ENCODE measurements at places on chromosomes 16 and 17.
A peak's percentile ranks its signal among the peaks of the same experiment; 100 is the strongest.

GRCh38 chr17:30550512-30551273 lies 73.5 kb downstream of the GOSR1 start:
- peak; percentile 55 for DNase-seq

DNA sequence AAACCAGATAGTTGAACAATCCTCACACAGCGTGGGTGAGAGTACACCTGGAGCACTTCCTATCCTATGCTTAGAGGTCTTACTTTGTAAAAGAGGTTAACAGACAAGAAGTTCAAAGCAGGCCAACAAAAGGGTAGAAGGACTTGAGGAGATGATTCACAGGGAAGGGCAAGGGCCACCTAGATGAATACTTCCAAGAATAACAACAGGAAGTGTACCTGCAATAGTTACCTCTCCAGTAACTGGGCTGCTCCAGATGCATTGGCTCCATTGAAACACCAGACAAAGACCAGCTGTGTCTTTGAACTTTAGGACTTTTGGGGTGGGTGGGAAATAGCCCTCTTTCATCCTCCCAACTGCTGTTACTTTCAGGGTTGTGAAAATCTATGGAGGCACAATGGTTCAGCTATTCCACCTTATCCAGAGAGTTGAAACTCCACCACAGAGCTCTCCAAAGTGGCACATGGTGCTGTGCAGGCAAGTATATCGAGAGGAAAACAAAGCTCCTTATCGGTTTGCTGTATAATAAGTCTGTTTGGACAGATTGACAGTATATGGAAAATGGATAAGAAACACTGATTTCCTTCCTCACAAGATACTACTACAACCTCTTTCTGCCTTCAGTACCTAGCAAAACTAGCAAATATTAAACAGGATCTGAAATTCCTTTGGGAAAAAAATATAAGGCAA lies 22.7 kb downstream of the RNF43 start:
- no peak for DNase-seq

DNA sequence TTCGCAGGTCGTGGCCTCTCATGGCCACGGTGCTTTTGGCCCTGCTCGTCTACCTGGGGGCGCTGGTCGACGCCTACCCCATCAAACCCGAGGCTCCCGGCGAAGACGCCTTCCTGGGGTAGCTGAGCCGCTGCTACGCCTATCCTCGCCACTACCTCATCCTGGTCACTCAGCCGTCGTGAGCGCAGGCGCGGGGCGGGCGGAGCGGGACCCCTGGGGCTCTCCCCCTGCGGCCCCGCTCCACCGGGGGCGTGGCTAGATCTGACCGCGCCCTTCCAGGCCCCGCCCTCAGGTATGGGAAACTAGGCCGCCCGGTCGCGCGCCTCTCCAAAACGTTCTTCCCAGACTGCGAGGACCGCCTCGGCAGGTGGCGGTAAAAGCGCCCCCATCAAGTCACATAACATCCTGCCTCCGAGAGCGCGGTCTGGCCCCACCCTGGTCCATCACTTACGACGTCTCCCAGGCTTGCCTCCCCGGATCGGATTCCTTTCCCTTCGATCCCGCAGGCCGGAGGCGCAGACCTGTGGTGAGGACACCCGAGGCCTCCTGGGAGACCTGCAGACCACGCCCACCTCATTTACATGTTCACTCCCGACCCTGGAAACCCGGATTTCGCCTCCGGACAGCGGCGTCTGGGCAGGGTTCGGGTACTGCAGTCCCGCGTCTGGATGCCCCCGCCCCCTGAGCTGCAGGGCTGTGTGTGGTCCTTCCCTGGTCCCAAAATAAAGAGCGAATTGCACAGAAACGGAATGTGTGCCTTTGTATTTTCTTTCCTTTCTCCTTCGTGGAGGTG lies 91.5 kb upstream of the TMEM97 start:
- DNase-seq: peak; percentile 44

- no peak for DNase-seq
Observed at GRCh38 chr16:28149011-28149888, 62.5 kb downstream of the XPO6 start.

GRCh38 chr17:49739641-49740271 lies 24.2 kb downstream of the FAM117A start:
- DNase-seq: no peak

GRCh38 chr17:81734405-81735263 lies 22.6 kb downstream of the SLC25A10 start:
- no peak for DNase-seq

- DNase-seq: no peak
Observed at GRCh38 chr16:86359571-86359970, 150.8 kb upstream of the FOXF1 start.

DNA sequence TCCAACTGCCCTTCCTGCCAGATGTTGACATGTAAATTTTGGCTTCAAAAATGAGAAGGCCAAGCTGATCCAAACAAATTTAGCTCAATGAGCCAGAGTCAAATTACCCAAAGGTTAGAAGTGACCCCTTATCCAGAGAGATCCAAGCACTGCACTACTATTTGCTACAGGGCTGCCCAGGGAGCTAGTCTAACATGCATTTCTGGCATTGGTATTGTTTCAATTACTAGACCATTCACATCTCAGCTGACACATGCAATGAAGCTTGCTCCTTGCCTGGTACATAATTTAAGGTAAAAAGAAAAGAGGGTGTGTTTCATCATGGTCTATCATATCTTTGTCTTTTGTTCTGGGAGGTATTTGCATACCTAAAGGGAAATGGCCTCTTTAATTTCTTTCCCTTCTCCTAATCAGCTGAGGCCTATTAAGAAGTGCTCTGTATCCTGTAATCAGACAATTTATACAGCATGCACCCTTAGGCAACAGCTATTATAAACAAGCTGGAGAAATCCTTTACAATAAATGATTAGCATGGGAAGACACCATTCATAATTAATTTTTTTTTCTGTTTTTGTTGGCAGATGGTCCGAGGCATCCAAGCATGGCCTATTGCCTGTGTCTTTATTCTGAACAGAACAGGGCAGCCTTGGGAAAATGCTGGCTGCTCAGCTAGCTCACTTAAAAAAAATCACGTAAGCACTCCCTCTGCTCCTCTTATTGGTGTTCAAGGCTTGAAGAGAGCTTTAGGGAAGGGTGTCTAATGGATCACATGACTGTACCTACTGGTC lies 161.5 kb upstream of the SALL1 start:
- no peak for DNase-seq

GRCh38 chr16:12021578-12022253 lies 45.2 kb downstream of the SNX29 start:
- DNase-seq: no peak

GRCh38 chr16:87465306-87465705 lies 27.5 kb downstream of the ZCCHC14 start:
- DNase-seq: no peak

GRCh38 chr17:28698253-28698941 lies 13.3 kb downstream of the PROCA1 start:
- no peak for DNase-seq

DNA sequence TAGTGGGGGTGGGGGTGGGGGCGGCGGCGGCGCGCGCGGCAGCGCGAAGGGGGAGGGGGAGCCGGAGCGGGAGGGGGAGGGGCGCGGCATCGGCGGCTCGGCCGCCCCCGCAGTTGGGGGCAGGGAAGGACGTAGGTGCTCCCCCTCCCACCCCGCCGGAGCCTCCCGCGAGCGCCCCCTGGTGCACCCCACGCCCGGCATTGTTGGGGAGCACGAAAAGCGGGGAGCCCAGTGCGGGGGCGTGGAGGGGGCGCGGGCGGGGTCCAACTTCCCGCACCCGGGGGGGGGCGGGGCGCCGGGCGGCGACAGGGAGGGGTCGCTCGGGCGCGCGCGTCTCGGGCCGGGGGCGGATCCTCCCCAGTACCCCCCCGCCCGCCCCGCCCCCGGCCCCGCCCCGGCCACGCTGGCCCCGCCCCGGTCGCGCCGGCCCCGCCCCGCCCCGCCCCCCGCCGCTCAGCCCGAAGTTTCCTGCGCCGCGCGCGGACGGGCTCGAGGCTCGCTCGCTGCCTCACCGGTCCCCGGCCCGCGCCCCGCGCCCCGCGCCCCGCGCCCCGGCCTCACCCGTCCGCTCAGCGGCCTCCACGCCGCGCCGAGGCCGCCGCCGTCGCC lies at the start of gene CACNA1H:
CACNA1H (plus strand) TSS at position 456 of the 609 bp plus-strand sequence. CDS start 632 bp downstream, outside the sequence.
- no peak for DNase-seq

DNA sequence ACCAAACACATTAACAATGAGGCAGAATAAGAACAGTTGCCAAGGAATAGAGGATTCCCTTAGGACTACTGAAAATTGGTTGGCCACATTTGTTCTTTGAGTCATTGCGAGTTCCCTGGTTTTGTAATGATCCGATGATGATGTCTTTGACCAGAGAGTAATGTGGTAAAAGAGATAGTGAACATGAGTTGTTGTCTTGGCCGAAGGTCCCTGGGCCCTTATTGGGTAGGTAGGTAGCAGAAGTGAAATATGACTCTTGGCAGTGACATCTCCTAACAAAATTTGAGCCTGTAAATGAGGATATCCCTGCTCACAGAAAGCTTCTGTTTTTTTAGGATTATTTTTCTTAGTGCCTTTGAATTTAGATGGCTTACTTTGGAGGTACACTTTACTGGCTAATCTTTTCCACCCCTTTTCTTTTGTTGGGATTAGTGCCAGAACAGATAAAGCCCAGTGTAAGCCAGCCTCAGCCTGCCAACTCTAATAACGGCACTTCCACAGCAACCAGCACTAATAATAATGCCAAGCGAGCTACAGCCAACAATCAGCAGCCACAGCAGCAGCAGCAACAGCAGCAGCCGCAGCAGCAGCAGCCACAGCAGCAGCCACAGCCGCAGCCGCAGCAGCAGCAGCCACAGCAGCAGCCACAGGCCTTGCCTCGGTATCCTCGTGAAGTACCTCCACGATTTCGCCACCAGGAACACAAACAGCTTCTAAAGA lies 47.2 kb downstream of the TNRC6A start:
- DNase-seq: no peak

GRCh38 chr16:52805559-52806168 lies 247.0 kb downstream of the CHD9NB start:
- no peak for DNase-seq

DNA sequence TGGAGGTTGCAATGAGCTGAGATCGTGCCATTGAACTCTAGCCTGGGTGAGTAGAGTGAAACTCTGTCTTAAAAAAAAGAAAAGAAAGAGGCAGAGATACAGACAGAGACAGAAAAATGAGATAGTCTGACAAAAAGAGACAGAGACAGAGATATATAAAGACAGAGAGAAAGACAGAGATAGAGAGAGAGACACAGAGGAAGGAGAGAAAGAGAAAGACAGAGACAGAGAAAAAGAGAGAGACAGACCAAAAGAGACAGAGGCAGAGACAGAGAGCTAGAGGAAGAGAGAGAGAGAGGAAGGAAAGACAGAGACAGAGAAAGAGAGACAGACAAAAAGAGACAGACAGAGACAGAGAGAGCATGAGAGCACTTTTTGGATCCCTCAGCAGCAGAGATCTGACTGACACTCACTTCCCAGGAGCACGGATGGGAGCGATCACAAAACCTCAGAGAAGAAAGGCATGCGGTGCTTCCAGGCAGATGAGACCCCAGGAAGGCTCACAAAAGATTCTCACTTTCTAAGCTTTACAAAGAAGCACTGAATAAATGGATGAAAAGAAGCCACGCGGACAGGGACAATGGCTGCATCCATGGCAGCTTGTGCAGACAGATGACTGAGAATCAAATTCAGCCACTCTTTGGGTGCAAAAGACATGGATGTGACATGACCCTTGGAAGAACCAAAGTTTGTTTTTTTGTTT lies 38.6 kb upstream of the HS3ST2 start:
- DNase-seq: no peak

DNA sequence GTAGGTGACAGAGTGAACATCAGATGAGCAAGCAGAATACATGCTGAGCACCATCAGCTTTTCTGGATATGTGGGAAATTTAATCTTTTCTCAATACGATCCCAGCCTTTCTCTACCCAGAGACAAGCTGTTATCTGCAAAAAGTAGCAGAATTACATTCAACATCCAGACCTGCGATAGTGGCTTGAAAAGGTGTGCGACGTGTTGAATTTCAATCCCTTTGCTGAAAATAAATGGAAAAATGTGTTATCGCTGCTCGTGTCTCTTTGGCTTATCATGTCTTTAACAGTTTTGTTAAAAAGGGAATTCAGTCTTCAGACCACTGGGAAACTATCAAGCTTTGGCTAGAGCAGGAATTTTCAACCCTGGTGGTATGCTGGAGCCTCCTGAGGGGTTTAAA lies 98.8 kb upstream of the FAM20A start:
- DNase-seq: no peak

- DNase-seq: no peak
Observed at GRCh38 chr17:11736613-11737312, 138.5 kb downstream of the DNAH9 start.

DNA sequence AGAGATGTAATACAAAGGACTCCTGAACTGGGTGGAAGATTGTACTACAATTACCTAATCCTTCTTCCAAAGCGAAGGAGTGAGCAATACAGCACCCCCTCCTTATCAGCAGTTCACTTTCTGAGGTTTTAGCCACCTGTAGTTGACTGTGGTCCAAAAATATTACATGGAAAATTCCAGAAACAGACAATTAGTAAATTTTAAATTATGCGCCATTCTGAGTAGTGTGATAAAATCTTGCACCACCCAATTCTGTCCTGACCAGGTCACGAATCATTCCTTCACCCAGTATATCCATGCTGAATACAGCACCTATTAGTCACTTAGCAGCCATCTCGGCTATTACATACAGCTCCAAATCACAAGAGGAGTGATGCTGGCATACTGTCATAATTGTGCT lies 23.2 kb downstream of the VPS53 start:
- DNase-seq: no peak

DNA sequence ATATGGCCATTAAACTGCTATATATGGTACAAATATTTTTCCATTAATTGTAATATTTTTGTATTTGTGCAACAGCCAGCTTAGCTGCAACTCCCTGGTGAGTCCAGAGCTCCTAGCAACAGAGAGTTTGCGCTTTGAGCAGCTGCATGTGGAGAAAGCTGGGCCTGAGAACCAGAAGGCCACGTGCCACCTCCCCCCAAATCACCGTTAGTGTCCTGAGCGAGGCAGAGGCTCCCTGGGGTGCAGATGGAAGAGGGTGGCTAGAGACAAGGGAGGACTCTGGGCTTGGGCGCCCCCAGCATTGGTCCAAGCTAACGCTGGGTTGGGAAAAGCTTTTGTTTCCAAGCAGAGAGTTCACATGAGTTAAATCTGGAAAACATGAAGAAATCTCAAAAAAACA lies 41.6 kb downstream of the HSBP1 start:
- no peak for DNase-seq

GRCh38 chr17:43756201-43756600 lies 2.4 kb downstream of the SOST start:
- DNase-seq: no peak

DNA sequence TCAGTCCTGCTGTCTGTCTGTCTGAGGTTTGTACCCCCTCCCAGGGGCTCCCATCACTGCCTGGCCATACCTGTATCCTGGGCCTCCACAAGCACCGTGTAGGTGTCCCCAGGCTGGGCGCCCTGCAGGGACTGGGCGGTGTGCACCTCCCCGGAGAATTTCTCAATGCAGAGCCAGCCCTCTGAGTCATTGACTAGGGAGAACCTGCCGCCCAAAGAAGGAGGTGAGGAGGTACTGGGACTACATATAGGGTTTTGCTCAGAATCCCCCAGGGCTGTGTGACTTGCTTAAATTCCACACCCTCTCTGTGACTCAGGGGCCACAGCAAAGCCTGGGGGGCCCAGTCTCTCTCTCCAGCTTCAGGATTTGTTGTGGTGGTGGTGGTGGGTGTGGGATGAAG lies 7.6 kb downstream of the CDH16 start:
- no peak for DNase-seq

All from GM12891 (cell line).